ENCODE measurements at places on chromosomes 4 and X. TPM values are rescaled to one million over a fixed set of nuclear protein-coding genes. Genes with fewer than 3 reads are reported as not detected.

- DNase-seq, result peak; percentile 21
These were observed 317.2 kb downstream of the DHX15 start for GRCh38 chr4:24266951-24267722.

- DNase-seq, result no peak
These were observed 181.9 kb downstream of the AFAP1 start for GRCh38 chr4:7757501-7758471.

GRCh38 chr4:163566257-163566796, 71.8 kb downstream of the TMA16 start:
- DNase-seq, result no peak

DNA sequence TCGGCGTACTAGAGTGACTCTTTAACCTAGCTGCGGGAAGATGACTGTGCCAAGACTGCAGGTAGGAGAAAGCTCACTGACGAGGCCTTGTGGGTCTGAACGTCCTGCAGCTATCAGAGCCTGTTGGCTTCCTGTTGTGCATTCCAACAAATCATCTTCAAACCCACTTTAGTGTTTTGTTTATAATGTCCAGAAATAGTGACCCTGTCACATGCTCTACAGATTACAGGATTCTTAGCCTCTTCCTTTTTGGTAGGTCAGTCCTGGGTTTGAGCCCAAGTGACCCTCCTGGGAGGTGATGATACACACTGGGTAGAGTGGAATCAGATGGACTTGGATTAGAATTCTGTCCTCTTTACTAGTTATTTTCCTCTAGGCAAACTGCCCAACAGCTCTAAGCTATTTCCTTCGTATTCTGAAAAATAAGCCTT, 33.2 kb downstream of the HTT start:
- no peak for DNase-seq

DNA sequence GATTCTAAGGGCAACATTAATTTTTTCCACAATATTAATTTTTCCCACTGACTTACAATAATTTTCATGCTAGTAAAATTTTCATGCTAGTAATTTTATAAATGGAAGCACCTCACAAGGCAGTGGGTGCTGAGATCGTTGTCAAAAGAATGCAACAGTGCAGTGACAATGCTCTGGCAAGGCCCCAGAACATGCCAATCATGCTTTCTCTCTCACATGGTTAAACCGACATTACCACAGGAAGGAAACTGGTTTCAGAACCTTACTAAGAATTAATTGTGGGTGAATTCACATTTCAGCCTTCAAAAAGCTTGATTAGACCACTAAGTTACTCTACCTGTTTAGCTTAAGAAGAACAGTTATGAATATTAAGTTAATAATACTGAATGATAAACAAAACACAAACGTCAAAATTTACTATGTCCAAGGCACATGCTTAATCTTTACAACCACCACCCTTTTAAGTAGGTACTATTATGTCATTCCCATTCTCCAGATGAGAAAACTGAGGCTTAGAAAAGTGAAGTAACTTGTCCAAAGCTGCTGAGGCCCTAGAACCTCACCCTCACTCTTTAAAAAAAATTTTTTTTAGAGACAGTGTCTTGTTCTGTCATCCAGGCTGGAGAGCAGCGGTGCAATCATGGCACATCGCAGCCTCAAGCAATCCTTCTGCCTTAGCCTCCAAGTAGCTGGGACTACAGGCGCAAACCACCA, 10.0 kb upstream of the OPHN1 start:
- no peak for DNase-seq

The XKRX gene
- total RNA-seq, result 1.6 TPM

The MAOA gene
- total RNA-seq, result 5.2 TPM

Data from GM23338 (cell line).